C1 segment of cervical spinal cord (tissue), 14 donors: ENCODE measurements at places on chromosomes 7 and 10.

- DNase-seq = no peak
Observed at GRCh38 chr7:112874909-112875308, 84.7 kb upstream of the TMEM168 start.

DNA sequence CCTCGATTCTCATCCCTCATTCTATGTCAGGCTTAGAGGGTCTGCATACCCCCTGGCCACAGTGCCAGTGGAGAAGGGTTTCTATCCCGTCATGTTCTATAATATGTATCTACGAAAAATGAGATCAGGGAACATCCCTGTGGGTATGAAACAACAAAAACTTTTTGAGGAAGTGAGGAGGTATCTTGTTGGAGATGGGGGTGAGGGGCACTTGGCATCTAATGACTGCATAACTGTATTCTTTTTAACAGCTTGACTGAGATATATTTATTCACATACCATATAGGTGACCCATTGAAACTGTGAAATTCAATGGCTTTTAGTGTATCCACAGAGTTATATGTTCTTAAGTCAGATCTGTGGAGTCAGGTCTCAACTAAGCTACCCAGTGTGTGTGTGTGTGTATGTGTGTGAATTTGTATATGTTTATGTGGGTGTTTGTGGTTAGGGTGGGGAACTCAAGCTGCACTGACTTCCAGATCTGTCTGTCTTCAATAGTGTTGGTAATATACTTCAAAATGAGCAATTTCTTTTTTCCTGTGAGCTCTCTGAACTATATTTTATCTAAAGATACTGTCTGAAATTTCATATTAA lies 528.9 kb downstream of the CNTNAP2 start:
- DNase-seq = no peak

DNA sequence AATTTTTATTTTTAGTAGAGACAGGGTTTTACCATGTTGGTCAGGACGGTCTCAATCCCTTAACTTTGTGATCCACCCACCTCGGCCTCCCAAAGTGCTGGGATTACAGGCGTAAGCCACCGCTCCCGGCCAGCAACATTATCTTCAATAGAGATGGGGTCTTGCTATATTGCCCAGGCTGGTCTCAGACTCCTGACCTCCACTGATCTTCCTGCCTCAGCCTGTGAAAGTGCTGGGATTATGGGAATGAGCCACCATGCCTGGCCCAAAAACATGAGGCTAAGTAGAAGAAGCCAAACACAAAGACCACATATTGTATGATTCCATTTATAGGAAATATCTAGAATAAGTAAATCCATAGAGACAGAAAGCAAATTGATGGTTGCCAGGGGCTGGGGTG lies 19.1 kb upstream of the CYTH3 start:
- no peak for DNase-seq

DNA sequence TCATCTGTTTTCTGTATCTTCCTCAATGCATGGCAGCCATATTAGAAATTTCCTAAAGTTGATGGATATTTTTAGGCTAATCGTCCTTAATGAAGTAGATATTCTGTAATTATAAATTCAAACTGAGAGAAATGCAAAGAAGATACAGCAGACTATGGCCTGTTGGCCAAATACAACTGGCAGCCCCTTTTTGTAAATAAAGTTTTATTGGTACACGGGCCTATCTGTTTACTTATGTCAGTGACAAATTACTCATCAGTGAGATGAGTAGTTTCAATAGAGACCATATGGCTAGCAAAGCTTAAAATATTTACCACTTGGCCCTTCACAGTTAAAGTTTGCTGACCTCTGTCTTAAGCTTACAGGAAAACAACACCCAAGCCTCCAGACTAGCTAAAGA lies 112.3 kb downstream of the HTR7 start:
- DNase-seq = no peak
